ENCODE measurements at places on chromosomes 5 and 9.

DNA sequence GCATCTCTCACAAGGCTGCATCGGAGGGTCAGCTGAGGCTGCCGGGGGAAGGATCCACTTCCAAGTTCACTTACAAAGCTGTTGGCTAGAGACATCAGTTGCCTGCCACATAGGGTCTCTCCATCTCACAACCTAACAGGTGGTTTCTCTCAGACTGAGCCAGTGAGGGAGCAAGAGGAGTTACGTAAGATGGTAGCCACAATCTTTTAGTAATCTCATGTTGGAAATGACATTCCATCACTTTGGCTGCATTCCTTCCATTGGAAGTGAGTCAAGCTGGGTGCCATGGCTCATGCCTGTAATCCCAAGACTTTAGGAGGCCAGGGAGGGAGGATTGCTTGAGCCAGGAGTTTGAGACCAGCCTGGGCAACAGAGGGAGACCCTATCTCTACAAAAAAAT, 7.4 kb upstream of the GRK6 start:
- no peak overlapping the region for H3K4me3 ChIP-seq
- DNase-seq: no peak

- no peaks in the 10 kb centered on the region for H3K36me3 ChIP-seq
- peaks cover 6% of the 10 kb centered on the region for H3K27me3 ChIP-seq
- peaks cover 31% of the 10 kb centered on the region for H3K4me1 ChIP-seq
- H3K27ac ChIP-seq: no peak overlapping the region
Measured at GRCh38 chr5:962386-962785, 46.2 kb upstream of the NKD2 start.

DNA sequence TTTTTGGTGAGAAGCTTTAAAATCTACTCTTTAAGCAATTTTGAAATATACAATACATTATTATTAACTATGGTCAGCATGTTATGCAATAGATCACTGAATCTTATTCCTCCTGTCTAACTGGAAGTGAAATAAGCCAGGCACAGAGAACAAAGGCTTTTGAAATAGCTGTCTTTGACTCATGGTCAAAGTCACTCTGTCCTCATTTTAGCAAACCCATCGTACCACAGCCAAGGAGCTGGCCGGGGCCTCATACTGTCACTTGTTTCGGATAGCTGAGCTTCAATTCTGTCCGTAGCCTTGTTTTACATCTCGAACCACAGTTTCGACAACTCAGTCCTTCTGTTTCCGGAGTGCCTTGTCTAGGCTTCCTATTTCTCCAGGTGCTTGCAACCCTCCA, 19.2 kb downstream of the ADCY2 start:
- no peaks in the 10 kb centered on the region for H3K4me1 ChIP-seq
- H3K36me3 ChIP-seq: no peaks in the 10 kb centered on the region
- H3K27me3 ChIP-seq: no peaks in the 10 kb centered on the region
- no peak overlapping the region for H3K27ac ChIP-seq

- H3K4me1 ChIP-seq: peaks cover 86% of the 10 kb centered on the region
- no peaks in the 10 kb centered on the region for H3K27me3 ChIP-seq
- peak overlapping the region; percentile 38 for H3K4me3 ChIP-seq
- peak overlapping the region; percentile 68 for H3K27ac ChIP-seq
Measured at GRCh38 chr5:14204785-14205321, 61.7 kb downstream of the TRIO start.

GRCh38 chr9:120435091-120435490, 144.9 kb downstream of the CDK5RAP2 start:
- H3K36me3 ChIP-seq: peaks cover 20% of the 10 kb centered on the region
- no peak for DNase-seq
- no peak overlapping the region for H3K4me3 ChIP-seq
- H3K27ac ChIP-seq: no peak overlapping the region
- H3K4me1 ChIP-seq: no peaks in the 10 kb centered on the region

- no peaks in the 10 kb centered on the region for H3K4me1 ChIP-seq
- no peak overlapping the region for H3K27ac ChIP-seq
- DNase-seq: no peak
- H3K36me3 ChIP-seq: no peaks in the 10 kb centered on the region
Measured at GRCh38 chr5:89276566-89277305, 393.8 kb upstream of the MEF2C start.

DNA sequence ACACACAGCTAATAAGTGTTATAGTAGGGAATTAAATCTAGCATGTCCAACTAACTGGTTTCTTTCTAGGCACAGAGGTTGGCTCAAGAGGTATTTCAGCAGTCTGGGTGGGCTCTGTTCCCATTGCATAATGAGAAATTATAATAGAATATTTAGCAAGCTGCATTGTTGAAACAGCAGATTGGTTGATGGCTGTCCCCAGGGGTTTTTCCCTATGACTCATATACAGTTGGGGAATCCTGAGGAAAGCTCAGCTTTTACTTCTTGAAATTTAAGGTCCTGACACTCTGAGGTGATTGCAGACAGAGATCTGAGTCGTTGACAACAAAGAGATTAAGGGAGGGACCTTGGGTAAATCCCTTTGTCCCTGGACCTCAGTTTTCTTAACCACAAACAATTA, 38.3 kb upstream of the TNFSF8 start:
- no peak overlapping the region for H3K4me3 ChIP-seq
- DNase-seq: no peak
- H3K27ac ChIP-seq: no peak overlapping the region

- no peaks in the 10 kb centered on the region for H3K27me3 ChIP-seq
- H3K4me1 ChIP-seq: peaks cover 91% of the 10 kb centered on the region
- H3K4me3 ChIP-seq: peak overlapping the region; percentile 63
- peak overlapping the region; percentile 83 for H3K27ac ChIP-seq
Measured at GRCh38 chr9:114386361-114386885, 1.4 kb downstream of the AKNA start.

GRCh38 chr9:71675105-71675856, 93.0 kb downstream of the CEMIP2 start:
- H3K4me3 ChIP-seq: no peak overlapping the region
- peak; percentile 80 for DNase-seq
- no peaks in the 10 kb centered on the region for H3K36me3 ChIP-seq

GRCh38 chr5:83564069-83564749, 92.7 kb downstream of the VCAN start:
- H3K27me3 ChIP-seq: no peaks in the 10 kb centered on the region
- H3K27ac ChIP-seq: no peak overlapping the region
- H3K4me1 ChIP-seq: peaks cover 11% of the 10 kb centered on the region
- no peak overlapping the region for H3K4me3 ChIP-seq

- H3K4me1 ChIP-seq: no peaks in the 10 kb centered on the region
- no peak overlapping the region for H3K27ac ChIP-seq
- no peak overlapping the region for H3K4me3 ChIP-seq
- H3K36me3 ChIP-seq: no peaks in the 10 kb centered on the region
- DNase-seq: no peak
Measured at GRCh38 chr5:112024769-112025168, 267.8 kb upstream of the NREP start.

GRCh38 chr5:165157219-165157618, 1651.8 kb downstream of the MAT2B start:
- DNase-seq: no peak
- no peak overlapping the region for H3K27ac ChIP-seq
- H3K27me3 ChIP-seq: no peaks in the 10 kb centered on the region
- H3K4me3 ChIP-seq: no peak overlapping the region
- H3K4me1 ChIP-seq: no peaks in the 10 kb centered on the region

DNA sequence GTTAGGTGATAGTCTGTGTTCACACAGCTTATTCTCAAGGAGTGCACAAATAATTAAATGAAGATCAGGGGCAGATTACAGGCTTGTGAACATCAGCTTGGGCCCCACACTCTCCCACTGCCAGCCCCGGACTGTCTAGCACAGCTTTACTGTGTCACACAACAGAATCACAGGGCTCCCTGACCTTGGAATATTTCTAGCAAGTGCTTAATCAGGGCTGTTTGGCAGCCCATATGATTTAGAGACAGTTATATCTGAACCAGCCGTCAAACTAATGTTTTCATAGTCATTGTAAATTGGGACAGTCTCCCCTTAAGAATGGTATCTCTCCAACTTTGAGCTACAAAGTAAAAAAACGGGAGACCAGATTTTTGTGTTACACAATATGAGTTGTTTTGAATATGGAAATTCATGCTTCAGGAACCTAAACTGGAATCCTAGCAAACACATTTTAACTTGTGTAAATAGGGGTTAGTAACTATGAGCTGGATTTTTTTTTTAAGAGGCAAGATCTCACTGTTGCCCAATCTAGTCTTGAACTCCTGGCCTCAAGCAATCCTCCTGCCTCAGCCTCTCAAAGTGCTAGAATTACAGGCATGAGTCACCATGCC, 517.6 kb downstream of the BNC2 start:
- no peak overlapping the region for H3K27ac ChIP-seq
- H3K27me3 ChIP-seq: no peaks in the 10 kb centered on the region
- no peak overlapping the region for H3K4me3 ChIP-seq
- no peaks in the 10 kb centered on the region for H3K36me3 ChIP-seq
- no peak for DNase-seq

GRCh38 chr5:149154650-149155049, 13.4 kb downstream of the ABLIM3 start:
- peaks cover 81% of the 10 kb centered on the region for H3K4me1 ChIP-seq
- no peaks in the 10 kb centered on the region for H3K27me3 ChIP-seq

GRCh38 chr9:35686222-35687203, 3.2 kb downstream of the TPM2 start:
- H3K27ac ChIP-seq: peak overlapping the region; percentile 98
- no peak for DNase-seq
- peaks cover 58% of the 10 kb centered on the region for H3K36me3 ChIP-seq
- no peaks in the 10 kb centered on the region for H3K27me3 ChIP-seq
- peak overlapping the region; percentile 85 for H3K4me3 ChIP-seq

- H3K4me1 ChIP-seq: peaks cover 24% of the 10 kb centered on the region
- H3K4me3 ChIP-seq: no peak overlapping the region
- DNase-seq: no peak
- no peak overlapping the region for H3K27ac ChIP-seq
- H3K27me3 ChIP-seq: no peaks in the 10 kb centered on the region
Measured at GRCh38 chr9:137323531-137324331, 21.7 kb upstream of the NRARP start.

DNA sequence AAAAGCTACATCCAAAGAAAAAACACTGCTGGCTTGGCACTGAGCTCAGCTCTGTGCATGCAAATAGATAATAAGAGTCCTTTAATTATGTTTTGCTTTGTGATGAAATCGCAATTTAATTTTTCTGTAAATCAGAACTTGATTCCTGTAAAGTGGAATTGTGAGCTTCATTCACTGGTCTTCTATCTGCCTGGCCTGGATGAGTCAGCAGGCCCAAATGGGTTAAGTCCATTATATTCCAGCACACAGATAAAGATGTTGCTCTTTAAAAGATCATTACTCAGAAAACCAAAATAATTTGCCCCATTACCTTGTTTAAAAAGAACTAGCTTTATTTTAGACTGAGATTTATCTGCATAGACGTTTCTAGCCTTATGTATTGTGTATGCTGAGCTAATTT, 90.4 kb downstream of the CARTPT start:
- H3K36me3 ChIP-seq: no peaks in the 10 kb centered on the region
- H3K27me3 ChIP-seq: no peaks in the 10 kb centered on the region
- no peak overlapping the region for H3K27ac ChIP-seq

GRCh38 chr5:10634562-10634961, 70.7 kb downstream of the ANKRD33B start:
- no peak for DNase-seq
- no peaks in the 10 kb centered on the region for H3K36me3 ChIP-seq
- H3K4me3 ChIP-seq: no peak overlapping the region

DNA sequence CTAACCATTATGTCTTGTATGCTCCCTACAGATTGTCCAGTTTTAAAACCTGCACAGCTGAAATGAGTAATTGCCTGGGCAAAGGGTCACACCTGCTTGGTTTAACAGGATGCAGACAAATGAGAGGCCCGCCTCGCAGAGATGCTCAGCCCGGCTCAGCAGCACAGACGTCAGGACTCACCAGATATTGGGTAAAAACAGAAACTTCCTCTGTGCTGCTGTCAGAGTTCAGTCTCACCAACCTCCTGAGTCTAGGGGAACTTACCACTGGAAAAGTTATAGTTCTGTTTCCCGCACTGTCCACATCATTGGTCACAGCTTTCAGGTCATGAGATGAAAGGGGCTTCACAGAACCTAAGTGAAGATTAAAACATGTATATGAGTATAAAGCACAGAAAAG, 152.5 kb downstream of the ESM1 start:
- no peak for DNase-seq
- no peaks in the 10 kb centered on the region for H3K36me3 ChIP-seq
- H3K4me1 ChIP-seq: no peaks in the 10 kb centered on the region
- no peaks in the 10 kb centered on the region for H3K27me3 ChIP-seq
- no peak overlapping the region for H3K27ac ChIP-seq
- no peak overlapping the region for H3K4me3 ChIP-seq

DNA sequence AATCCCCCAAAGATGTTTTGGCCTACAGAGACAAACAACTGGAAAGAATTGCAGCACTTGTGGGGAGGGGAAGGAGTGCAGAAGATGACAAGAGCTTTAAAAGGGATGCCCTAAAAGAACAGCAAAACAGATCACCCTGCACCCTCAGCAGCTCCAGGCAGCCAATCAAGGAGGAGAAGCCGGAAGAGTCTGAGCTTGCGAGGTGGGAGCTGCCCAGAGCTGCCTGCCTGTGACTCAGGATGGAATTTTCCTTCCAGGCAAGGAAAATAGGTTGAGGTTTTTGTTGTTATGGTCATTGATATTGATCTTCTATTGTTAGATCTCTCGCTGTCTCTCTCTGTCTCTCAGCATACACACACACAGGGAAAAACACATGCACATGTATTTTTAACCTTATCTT, 70.3 kb upstream of the MAP1B start:
- no peak overlapping the region for H3K4me3 ChIP-seq
- no peaks in the 10 kb centered on the region for H3K4me1 ChIP-seq
- no peaks in the 10 kb centered on the region for H3K27me3 ChIP-seq
- no peak overlapping the region for H3K27ac ChIP-seq
- no peaks in the 10 kb centered on the region for H3K36me3 ChIP-seq
- no peak for DNase-seq

- H3K4me1 ChIP-seq: no peaks in the 10 kb centered on the region
- peaks cover 15% of the 10 kb centered on the region for H3K27me3 ChIP-seq
- no peaks in the 10 kb centered on the region for H3K36me3 ChIP-seq
Measured at GRCh38 chr5:63961598-63962161, 565 bp downstream of the HTR1A start.

DNA sequence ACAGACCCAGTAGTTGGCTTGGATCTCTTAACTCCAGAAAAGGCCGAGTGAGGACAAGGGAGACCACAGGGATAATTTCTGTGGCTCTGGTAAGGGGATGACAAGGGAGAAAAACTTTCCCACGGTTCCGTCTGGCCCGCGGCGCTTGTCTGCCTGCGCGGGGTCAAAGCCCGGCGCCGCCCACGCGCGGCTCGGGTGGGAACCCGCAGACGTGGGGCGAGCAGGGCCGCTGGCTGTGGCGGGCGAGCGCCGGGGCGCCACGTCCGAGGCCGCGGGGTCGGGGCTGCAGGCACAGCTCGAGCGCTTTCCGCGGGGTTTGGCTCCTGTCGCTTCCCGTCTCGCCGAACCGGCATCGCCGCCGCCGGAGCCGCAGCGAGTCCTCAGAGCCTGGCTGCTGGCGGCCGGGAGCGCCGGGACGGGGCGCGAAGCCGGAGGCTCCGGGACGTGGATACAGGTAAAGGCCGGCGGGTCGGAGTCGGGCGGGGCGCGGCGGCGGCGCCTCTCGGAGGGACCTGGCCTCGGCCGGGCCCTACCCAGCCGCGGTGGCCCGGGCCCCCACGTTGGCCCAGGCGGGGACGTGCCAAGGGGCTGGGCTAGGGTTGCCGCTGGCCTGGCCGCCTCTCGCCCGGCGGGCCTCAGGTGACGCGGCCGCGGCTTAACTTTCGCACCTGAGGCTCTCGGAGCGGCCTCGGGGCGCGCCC, at the start of gene RNF180:
Gene RNF180, plus strand, starts transcription at position 344 of the 701 bp plus-strand sequence. CDS start 34,965 bp downstream, outside the sequence.
- H3K27me3 ChIP-seq: no peaks in the 10 kb centered on the region
- peak within 1 kb of the TSS; percentile 74 for H3K27ac ChIP-seq
- DNase-seq: no peak
- H3K4me3 ChIP-seq: peak within 1 kb of the TSS; percentile 87
- H3K4me1 ChIP-seq: peaks cover 30% of the 10 kb centered on the region
- H3K36me3 ChIP-seq: no peaks in the 10 kb centered on the region
